ENCODE measurements at places on chromosomes 3 and 15.

- DNase-seq: no peak
- H3K36me3 ChIP-seq: no peaks in the 10 kb centered on the region
- no peak overlapping the region for H3K27ac ChIP-seq
- peaks cover 7% of the 10 kb centered on the region for H3K4me1 ChIP-seq
These were observed 43.0 kb upstream of the GLCE start for GRCh38 chr15:69117431-69117871.

- no peaks in the 10 kb centered on the region for H3K36me3 ChIP-seq
- no peaks in the 10 kb centered on the region for H3K4me1 ChIP-seq
- H3K27me3 ChIP-seq: no peaks in the 10 kb centered on the region
- no peak overlapping the region for H3K27ac ChIP-seq
- H3K4me3 ChIP-seq: no peak overlapping the region
These were observed 39.8 kb downstream of the CCDC33 start for GRCh38 chr15:74275957-74276356.

DNA sequence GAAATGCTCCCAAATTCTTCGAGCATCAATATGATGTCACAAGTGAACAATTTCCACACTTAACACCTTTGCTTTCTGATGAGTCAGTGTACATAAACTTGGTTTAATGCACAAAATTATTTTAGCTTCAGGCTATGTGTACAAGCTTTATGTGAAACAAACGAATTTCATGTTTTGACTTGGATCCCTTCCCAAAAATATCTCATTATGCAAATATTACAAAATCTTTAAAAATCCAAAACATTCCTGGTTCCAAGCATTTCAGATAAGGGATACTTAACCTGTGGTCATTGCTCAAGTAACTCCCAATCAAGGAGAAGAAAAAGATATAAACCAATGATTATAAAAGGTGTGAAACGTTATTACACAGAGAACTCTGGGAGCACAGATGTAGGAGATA is 25.2 kb downstream of the RAB5A start:
- no peak overlapping the region for H3K4me3 ChIP-seq
- no peaks in the 10 kb centered on the region for H3K27me3 ChIP-seq
- no peaks in the 10 kb centered on the region for H3K4me1 ChIP-seq

DNA sequence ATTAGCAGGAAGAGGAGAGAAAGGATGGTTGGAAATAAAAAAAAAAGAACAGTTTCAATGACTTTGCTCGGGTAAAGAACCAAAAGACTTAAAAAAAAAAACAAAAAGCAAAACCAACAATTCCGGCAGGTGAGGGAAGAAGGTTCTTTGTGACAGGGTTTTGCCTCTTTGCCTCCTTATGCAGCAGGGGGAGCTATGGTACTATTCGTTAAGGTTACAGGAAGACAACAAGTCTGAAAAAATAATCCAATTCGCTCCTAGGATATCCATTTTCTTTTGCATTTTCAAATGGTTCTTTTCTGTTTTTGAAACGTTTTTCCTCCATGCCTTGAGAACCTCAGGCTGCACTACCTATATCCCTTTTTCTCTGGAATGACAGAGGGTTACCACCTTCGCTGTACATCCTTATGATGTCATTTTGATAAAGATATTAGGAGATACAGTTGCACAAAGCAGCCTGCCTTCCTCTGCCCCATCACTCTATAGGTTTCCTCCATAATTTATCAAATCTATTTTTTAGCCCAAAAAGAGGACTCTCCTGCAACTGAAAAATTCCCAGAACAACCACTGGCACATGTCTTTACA is 55.0 kb downstream of the CFAP20DC start:
- H3K4me3 ChIP-seq: no peak overlapping the region
- no peaks in the 10 kb centered on the region for H3K27me3 ChIP-seq
- no peak for DNase-seq
- no peak overlapping the region for H3K27ac ChIP-seq
- H3K36me3 ChIP-seq: no peaks in the 10 kb centered on the region

GRCh38 chr3:99966662-99967416 is 147.5 kb downstream of the FILIP1L start:
- no peak overlapping the region for H3K4me3 ChIP-seq
- no peaks in the 10 kb centered on the region for H3K4me1 ChIP-seq
- no peak overlapping the region for H3K27ac ChIP-seq
- no peaks in the 10 kb centered on the region for H3K27me3 ChIP-seq

GRCh38 chr3:177201700-177202397 is 4.6 kb upstream of the TBL1XR1 start:
- no peaks in the 10 kb centered on the region for H3K36me3 ChIP-seq
- H3K27me3 ChIP-seq: no peaks in the 10 kb centered on the region
- peak; percentile 47 for DNase-seq
- H3K27ac ChIP-seq: peak overlapping the region; percentile 48
- peak overlapping the region; percentile 38 for H3K4me3 ChIP-seq

- H3K27ac ChIP-seq: no peak overlapping the region
- no peak overlapping the region for H3K4me3 ChIP-seq
- H3K36me3 ChIP-seq: no peaks in the 10 kb centered on the region
- no peaks in the 10 kb centered on the region for H3K27me3 ChIP-seq
These were observed 299.5 kb downstream of the GAP43 start for GRCh38 chr3:115922681-115923347.

- no peak overlapping the region for H3K27ac ChIP-seq
- H3K4me1 ChIP-seq: peaks cover 3% of the 10 kb centered on the region
- H3K27me3 ChIP-seq: no peaks in the 10 kb centered on the region
These were observed 82.1 kb downstream of the IL5RA start for GRCh38 chr3:3027976-3028567.

- H3K27me3 ChIP-seq: no peaks in the 10 kb centered on the region
- H3K4me1 ChIP-seq: peaks cover 18% of the 10 kb centered on the region
- no peak for DNase-seq
- H3K27ac ChIP-seq: no peak overlapping the region
These were observed 37.5 kb downstream of the NBEAL2 start for GRCh38 chr3:47016934-47017435.

DNA sequence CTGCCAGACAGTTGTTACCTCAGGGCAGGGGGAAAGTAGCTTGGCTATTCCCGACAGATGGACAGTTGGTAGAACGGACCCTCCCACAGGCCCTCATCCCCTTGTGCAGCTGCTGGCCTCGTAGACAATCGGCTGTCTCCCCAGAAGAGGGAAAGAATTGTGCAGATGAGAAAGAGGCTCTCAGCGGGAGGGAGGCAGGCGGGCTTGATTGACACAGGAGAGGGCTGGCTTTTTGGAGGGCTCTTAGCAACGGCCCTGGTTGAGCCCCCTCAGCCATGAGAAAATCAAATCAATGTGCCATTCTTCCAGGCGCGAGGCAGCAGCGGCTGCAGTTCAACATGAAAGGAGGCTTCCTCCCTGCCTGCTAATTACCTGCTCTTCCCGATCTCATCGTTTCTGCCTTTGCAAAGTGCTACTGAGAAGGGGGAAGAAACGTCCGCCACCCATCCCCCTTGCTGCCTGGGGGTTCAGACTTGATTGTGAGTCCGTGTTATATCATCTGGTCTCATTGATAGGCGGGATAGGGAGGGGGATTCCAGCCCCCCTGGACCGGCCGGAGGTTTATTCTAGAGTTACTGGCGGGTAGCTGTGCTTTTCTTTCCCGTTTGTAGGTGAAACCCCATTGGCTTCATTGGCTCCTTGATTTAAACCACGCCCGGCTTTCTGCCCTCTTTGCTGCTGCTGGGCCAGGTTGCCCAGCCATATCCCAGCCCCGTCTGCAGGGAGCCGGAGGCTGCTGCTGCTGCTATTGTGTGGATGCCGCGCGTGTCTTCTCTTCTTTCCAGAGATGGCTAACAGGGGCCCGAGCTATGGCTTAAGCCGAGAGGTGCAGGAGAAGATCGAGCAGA is at the start of gene TAGLN3:
Gene TAGLN3, plus strand, starts transcription at position 287 of the 848 bp plus-strand sequence. Its CDS starts 501 bp downstream, at position 788.
- peaks cover 29% of the 10 kb centered on the region for H3K4me1 ChIP-seq
- peak; percentile 14 for DNase-seq
- no peaks in the 10 kb centered on the region for H3K27me3 ChIP-seq
- H3K36me3 ChIP-seq: no peaks in the 10 kb centered on the region
- no peak within 1 kb of the TSS for H3K27ac ChIP-seq

DNA sequence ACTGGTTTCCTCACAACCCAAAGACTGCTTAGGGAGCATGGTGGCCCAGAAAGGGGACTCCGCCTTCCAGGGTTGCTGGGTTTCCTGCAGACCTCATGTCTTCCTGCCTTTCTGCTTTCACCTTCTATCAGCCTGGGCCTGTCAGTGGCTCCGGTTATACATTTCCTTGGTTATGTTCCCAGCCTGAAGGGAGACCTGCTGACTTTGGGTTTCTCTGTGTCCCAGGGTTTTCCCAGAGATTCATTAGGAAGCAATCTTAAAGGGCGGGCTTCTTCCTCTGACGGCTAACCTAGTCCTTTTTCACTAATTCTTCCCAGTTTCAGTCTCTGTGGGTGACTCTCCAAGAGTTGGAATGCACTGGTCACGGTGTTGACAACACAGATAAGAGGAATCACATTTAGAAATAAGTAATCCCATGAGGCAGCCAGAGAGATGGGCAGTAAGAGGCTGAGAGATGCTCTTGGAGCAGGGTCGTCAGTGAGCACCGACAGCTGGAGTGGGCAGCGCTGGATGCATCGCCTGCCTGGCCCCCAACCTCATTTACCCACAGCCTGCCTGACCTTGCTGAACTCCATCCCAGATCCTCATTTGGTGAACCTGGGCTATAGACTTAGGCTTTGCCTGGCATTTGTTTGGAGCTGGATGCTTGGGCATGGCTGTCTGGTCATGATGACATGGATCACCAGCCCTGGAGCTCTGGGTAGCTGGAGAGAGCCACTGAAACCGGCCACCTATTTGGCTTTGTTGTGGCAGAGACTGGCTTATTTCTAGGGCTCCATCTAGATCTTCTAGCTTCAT is 10.0 kb upstream of the EHD4 start:
- no peaks in the 10 kb centered on the region for H3K4me1 ChIP-seq
- no peaks in the 10 kb centered on the region for H3K27me3 ChIP-seq
- no peaks in the 10 kb centered on the region for H3K36me3 ChIP-seq

- H3K27me3 ChIP-seq: peaks cover 3% of the 10 kb centered on the region
- DNase-seq: no peak
- no peak overlapping the region for H3K27ac ChIP-seq
- H3K4me1 ChIP-seq: no peaks in the 10 kb centered on the region
- H3K36me3 ChIP-seq: no peaks in the 10 kb centered on the region
- H3K4me3 ChIP-seq: no peak overlapping the region
These were observed 153.8 kb upstream of the RORA start for GRCh38 chr15:61382927-61383326.

DNA sequence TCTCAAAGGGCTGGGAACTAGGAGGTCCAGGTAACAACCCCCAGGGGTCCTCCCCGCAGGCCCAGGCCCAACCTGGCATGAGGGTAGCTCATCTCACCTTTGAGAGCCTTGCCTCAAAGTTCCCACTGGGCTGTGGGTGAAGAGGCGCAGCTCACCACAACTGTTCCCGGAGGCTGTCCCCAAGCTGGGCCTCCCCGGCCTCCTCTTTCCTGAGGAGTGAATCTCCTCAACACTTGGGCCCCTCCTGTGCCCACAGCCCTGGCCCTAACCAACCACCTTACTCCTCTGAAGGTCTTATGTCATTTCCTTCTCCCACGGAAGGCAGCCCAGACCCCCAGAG is 27.5 kb upstream of the CORO2B start:
- no peaks in the 10 kb centered on the region for H3K36me3 ChIP-seq
- peaks cover 14% of the 10 kb centered on the region for H3K27me3 ChIP-seq
- no peak for DNase-seq
- H3K27ac ChIP-seq: no peak overlapping the region

GRCh38 chr15:99727733-99728132 is 5.5 kb downstream of the LYSMD4 start:
- H3K27ac ChIP-seq: no peak overlapping the region
- H3K4me1 ChIP-seq: peaks cover 11% of the 10 kb centered on the region
- H3K27me3 ChIP-seq: no peaks in the 10 kb centered on the region
- no peak for DNase-seq
- no peak overlapping the region for H3K4me3 ChIP-seq

GRCh38 chr15:74134387-74135027 is 4.1 kb downstream of the ISLR2 start:
- peaks cover 32% of the 10 kb centered on the region for H3K4me1 ChIP-seq
- H3K27ac ChIP-seq: no peak overlapping the region
- H3K4me3 ChIP-seq: no peak overlapping the region
- H3K36me3 ChIP-seq: no peaks in the 10 kb centered on the region

GRCh38 chr3:58522759-58523425 is 14.1 kb downstream of the ACOX2 start:
- DNase-seq: no peak
- no peaks in the 10 kb centered on the region for H3K36me3 ChIP-seq
- no peak overlapping the region for H3K4me3 ChIP-seq

DNA sequence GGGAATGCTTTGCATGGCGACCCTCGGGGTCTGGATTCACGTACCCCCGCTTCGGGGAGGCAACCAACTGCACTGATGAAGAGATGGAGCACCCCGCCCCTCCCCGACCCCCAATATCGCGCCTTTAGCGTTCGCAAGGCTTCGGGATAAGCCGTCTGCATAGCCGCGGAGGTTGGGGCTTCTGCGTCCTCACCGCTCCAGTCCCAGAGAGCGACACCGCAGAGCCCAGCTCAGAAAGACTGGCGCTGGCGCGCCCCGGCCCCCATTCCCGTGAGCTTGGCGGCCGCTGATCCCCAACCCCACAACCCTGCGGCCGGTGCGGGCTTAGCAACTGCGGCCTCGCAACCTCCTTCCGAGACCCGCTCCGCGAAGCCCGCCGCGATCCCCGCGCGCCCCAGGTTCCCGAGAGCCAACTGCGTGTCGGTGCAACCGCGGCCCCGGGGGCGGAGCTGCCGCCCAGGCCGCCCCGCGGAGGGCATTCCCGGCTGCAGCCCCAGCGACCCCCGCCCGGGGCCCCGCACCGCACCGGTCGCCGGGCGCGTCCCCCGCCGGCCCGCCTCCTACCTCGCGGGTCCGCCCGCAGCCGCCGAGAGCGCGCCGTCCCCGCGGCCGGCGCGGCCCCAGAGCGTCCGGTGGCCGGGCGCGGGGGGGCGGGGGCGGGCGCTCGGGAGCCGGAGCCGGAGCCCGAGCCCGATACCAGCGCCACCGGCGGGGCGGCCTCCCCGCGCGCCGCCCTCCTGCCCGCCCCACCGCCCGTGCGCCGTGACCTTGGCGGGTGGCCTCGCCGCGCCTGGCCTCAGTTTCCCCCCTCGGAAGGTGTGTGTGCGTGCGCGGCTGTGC is 79.5 kb downstream of the IQSEC1 start:
- peaks cover 47% of the 10 kb centered on the region for H3K36me3 ChIP-seq
- peaks cover 66% of the 10 kb centered on the region for H3K4me1 ChIP-seq
- H3K27me3 ChIP-seq: no peaks in the 10 kb centered on the region
- DNase-seq: no peak
- H3K4me3 ChIP-seq: peak overlapping the region; percentile 92
- H3K27ac ChIP-seq: no peak overlapping the region

DNA sequence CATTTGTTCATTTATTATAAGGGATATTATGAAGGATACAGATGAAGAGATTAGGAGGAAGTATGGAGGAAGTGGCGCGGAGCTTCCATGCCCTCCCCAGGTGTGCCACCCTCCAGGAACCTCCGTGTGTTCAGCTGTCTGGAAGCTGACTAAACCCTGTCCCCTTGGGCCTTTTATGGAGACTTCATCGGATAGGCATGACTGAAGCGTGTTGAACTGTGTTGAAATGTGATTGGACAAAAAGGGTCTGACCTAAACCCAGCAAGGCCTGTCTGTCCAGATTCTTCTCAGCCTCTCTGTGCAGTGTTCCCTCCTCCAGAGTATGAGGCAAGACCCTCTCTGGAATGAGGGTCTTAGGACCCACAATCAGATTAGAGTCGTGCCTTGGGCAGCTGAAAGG is 31.7 kb downstream of the HACD3 start:
- no peak for DNase-seq
- no peaks in the 10 kb centered on the region for H3K4me1 ChIP-seq
- H3K36me3 ChIP-seq: peaks cover 56% of the 10 kb centered on the region
- H3K27me3 ChIP-seq: no peaks in the 10 kb centered on the region

GRCh38 chr15:39880718-39881387 is 39.2 kb downstream of the GPR176 start:
- no peaks in the 10 kb centered on the region for H3K36me3 ChIP-seq
- H3K4me1 ChIP-seq: no peaks in the 10 kb centered on the region
- no peak overlapping the region for H3K27ac ChIP-seq
- no peak for DNase-seq
- H3K4me3 ChIP-seq: no peak overlapping the region

Measured in CD4-positive, alpha-beta T cell (primary cell).